Renal cortex interstitium (tissue), 15 donors: ENCODE measurements at places on chromosomes 2 and 18. TPM values are rescaled to one million over a fixed set of nuclear protein-coding genes. Genes with fewer than 3 reads are reported as not detected.

GRCh38 chr2:39158351-39158750 is 37.5 kb upstream of the SOS1 start:
- DNase-seq, result no peak

TIGD1 gene
- polyA plus RNA-seq, result 14.3 TPM

DNA sequence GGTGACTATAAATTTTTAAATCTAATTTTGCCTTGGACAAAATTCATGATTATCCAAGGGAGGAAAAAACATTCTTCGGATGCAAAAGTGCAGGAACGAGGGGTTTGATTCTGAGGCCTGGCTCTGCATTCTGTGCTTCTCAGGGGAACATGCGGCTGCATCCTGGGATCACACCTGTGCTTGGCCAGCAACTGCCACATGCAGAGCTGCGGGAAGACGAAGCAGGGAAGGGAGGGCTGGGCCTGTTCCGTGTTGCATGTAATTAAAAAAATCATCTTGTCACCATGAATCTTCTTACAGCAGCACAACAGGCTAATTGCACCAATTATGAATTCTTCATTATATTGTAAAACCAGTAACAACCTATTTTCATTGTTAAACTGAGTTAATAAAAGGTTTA is 158.0 kb upstream of the ALKAL2 start:
- DNase-seq, result no peak

DNA sequence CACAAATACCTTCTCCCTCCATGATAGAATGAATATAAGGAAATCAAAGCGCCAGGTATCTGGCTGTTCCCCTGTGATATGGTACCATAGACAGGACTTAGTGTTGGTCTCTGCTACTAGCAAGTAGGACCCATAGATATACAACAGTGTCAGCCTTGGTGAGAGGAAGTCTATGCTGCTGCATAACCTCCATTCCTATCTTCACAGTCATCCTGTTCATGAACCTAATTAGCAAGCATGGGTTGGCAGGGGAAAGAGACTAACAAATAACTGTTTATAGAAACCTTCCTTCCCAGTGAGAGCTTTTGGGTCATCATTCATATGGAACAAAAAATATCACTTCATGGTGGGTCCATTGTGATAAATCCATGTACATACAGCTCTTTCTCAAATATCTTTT is 188.9 kb upstream of the FAM98A start:
- no peak for DNase-seq
